ENCODE measurements at places on chromosomes 3 and 15.

- DNase-seq, result peak; percentile 68
Observed at GRCh38 chr15:70343961-70344621, 246.4 kb upstream of the TLE3 start.

DNA sequence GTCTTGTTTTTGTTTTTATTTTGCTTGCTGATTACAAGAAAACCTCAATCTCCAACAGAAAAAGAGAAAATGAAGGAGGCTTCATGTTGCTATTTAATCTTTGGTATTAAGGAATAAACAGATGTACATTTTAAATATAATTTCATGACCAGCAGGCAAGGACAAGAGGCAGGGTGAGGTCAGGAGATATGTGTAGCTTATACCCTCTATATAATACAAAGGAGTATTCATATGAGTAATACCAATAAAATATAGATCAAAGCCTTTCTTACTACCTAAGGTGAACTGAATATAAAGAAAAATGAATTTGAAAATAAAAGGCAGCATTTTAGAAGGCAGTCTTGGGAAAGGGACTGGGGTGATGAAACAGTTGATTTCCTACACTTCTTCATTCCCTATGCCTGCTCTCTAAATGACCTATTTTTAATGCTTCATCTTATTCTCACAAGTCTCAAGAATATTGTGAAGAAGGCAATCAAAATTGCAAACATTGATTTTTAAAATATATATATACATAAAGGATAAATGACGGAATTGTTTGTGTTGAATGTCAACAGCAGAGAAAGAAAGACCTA is 8.6 kb upstream of the CBLB start:
- DNase-seq, result no peak

DNA sequence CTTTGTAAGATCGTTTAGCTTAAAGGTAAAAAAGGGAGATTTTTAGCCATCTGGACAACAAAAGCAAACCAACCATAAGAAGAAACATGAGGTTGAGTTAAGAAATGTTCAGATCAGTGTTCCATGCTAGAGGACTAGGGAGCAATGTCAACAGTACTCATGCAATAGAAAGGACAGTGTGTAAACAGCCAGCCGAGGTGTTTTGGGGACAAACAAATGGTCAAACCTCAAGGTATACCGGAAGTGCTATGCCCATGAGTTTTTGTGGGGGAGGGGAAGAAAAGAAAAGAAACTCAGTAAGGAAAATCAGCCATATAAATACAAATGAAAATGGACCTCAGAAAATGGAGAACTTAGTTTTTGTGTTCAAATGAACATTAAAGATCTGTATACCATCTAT is 289.5 kb upstream of the GRM7 start:
- no peak for DNase-seq

DNA sequence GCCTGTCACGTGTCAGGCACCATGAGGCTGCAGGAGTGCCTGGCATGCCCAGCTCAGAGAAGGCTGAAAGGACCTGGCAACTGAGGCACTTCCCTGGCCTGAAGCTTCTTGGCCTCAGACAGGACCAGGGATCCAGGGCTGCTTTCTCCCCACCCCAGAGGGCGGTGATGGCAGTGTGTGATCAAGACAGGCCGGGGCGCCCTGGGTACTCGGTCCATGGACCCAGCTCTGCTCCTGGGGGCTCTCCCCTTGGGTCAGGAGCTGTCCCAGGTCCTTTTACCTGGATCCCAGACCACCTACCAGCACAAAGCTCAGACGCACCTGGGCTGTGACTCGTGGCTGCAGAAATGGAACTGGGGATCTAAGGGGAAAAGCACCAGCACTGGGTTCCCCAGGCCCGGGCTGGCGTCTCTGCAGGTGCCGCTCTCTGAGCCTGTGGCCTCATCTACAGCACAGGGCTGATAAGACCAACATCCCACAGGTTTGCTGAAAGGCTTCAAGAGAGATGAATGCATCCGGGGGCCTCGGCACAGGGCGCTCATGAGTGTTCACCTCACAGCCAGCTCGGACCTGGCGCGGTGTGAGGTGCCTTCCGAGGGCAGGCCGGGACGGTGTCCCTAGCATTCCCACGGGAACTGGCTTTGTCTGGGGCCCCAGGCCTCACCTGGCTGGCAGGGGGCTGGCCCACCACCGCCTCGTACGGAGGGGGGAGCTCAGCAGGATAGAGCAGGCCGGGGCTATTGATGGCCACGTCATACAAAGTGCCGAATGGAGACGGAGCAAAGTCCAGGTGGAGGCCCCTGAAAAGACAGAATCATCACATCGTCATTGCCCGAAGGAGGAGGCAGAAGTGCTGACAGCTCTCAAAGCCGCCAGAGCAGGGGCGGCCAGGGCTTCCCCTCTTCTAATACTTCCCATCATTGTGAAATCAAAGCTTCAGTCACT is 133.6 kb downstream of the NSMCE3 start:
- DNase-seq, result no peak

- DNase-seq, result no peak
Observed at GRCh38 chr3:100516838-100517237, 24.4 kb downstream of the TMEM45A start.

DNA sequence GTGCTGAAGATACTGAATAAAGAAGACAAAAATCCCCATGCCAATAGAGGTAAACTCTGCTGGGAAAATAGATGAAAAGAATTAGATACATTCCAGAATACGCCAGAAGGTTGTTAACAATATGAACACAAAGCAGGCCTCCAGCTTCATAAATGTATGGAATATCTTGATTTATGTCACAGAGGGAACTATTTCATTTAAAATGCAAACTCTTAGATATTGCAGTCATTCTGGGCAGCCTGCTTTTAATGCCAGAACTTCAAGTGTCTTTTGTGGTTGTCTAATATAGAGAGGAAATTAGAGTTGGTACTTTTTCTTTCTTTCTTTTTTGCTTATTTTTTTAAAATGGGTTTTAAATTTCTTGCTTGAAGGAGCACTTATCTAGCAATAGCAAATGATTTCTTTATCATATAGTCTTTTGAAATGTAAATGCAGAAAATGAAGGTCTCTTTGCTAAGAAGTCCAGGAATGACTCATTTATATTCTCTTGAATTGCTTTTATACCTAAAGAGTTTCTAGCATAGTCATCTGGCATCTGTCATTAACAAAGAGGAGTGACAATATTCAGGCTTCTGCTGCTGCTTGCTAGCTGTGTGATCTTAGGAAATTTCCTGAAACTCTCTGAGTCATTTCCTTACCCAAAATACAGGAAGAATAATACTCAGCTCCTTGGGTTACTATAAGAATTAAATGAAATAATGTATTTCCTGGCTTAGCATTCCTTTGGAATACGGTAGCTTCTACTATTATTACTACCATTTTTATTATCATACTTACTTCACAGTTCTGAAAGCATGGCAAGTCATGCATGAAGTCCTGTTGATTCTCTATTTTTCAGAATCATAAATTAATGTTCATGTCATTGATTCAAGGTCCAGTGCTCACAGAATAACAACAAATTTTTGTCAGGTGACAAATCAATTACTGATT is 527.6 kb downstream of the DIPK2A start:
- no peak for DNase-seq

DNA sequence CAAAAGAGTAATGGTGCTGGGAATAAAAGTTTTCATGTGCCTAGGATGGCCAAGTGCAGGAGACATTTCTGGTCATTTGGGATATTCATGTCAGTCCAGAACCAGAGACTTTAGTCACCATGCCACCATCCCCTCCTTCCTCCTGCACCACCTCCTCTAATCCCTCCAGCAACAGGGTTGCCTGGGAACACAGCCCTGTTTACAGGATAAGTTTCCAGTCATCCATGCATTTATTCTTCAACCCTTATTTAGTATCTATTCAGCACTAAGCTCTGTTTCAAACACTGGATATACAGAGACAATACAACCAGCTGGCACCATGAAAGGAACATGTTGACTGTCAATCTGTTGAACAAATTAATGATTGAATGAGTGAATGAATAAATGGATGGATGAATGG is 211.7 kb downstream of the CLSTN2 start:
- no peak for DNase-seq
